ENCODE measurements at places on chromosomes 5 and 9.

GRCh38 chr5:93886917-93887361, 145.5 kb upstream of the POU5F2 start:
- DNase-seq: no peak

DNA sequence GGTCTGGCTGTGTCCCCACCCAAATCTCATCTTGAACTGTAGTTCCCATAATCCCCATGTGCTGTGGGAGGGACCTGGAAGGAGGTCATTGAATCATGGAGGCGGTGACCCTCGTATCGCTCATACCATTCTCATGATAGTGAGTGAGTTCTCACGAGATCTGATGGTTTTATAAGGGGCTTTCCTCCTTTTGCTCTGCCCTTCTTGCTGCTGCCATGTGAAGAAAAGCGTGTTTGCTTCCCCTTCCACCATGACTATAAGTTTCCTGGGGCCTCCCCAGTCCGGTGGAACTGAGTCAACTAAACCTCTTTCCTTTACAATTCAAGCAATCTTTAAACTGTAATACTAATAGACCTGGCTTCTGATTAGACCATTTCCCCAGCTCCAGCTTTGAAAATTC, 92.2 kb upstream of the SARDH start:
- DNase-seq: no peak

DNA sequence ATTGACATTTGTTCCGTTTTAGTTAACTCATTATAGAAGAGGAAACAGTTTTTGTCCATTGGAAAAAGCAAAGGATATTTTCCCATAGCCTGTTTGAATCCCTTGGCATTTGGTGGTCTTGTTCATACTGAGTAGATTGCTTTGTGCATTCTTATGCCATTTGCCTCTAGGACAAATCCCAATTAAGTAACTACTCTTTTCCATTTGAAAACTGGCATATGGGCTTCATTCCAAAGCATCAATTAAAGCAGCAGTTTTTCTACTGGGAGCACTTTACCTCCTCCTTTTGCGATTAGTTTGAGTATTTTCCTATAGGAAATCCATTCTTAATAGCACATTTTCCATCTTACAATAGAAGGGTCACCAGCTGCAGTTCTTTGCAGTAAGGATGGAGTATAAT, 31.2 kb downstream of the GPR21 start:
- DNase-seq: no peak

- DNase-seq: no peak
These were observed 133.6 kb downstream of the ATG10 start for GRCh38 chr5:82105457-82105856.

GRCh38 chr5:154461531-154461930, 15.7 kb downstream of the SAP30L start:
- no peak for DNase-seq

- DNase-seq: no peak
These were observed 149.2 kb downstream of the DMRTA1 start for GRCh38 chr9:22595805-22596204.

DNA sequence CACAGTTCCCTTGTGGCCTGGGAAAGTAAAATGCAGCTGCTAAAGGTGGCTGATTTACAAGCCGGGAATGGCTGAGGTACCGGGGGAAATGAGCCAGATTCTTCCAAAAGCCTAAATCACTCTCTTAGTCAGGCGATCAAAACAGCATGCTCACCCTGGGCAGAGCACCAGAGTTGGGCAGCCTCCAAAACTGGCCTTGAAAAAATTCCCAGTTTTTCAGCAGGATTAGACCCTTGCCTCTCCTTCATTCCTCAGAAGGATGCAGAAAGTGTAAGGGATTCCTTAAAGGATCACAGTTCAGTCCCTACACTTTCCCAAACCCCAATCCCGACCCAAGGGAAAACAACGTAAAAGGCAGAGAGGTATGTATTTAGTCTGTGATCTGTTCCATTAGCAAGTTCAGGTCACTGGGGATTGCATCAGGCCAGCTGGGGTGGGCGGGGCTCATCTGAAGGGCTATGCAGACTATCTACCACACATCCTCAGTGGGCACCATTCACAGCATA, 16.9 kb downstream of the TMEM174 start:
- DNase-seq: no peak

- no peak for DNase-seq
These were observed 28.0 kb downstream of the TLE1 start for GRCh38 chr9:81661339-81661738.

Data from activated CD8-positive, alpha-beta memory T cell treated with anti-CD3 and anti-CD28 coated beads for 48 hours (primary cell).